Activated T-cell treated with anti-CD3 and anti-CD28 coated beads for 1 hour (primary cell): ENCODE measurements at places on chromosomes 6 and 20.
A peak's percentile ranks its signal among the peaks of the same experiment; 100 is the strongest.

GRCh38 chr6:2175825-2176224 is 69.6 kb downstream of the GMDS start:
- no peak for DNase-seq

- DNase-seq = peak; percentile 13
Measured at GRCh38 chr6:158686791-158687381, 37.0 kb downstream of the SYTL3 start.

- no peak for DNase-seq
Measured at GRCh38 chr6:4637691-4638433, 138.3 kb upstream of the CDYL start.

DNA sequence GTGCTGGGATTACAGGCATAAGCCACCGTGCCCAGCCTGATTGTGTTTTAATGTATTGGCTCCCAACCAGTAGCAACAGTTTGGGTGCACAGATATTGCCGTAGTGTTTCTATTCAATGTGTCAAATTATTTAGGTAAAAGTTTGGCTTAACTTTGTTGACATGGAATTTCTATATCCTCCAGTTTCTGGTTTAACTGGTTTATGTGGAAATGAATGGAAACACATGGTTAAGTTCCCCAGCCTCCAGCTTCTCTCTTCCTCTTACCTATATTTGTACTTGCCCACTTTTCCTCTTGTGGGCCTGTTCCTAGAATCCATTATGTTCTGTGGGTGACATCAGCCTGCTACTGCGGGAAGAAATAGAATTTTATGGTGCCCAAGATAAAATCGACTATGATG is 53.9 kb upstream of the ESR1 start:
- DNase-seq = no peak

GRCh38 chr20:59247731-59248684 is 52.4 kb upstream of the EDN3 start:
- DNase-seq = no peak

- no peak for DNase-seq
Measured at GRCh38 chr6:4187480-4187879, 52.1 kb upstream of the ECI2 start.

DNA sequence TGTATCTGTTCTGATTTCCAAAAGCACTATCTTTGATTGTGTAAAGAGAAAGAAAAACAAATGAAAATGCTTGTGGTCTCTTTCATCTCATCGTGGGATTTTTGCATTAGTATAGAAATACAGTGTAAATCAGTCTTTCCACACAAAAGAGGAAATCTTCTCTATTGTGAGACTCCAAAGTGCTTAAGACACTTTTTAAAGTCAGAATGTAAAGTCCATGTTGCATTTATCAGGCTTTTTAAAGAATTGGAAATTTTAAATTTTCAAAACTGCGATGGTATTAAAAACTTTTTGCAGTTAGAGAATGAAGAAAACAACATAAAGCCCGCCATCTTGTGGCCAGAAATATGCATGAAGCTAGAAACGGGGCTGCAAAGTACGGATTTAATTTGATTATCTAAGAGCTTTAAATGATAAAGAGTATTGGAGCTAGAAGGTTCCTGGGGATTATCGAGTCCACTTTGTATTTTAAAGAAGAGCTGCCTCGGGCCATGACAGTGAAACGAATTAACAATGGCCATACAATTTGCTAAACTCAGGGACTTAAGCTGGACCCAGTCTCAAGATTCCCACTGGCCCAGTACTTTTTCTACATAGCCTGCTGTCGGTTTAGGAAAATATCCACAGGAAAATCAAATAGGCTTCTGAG is 339.6 kb downstream of the ARHGAP18 start:
- DNase-seq = peak; percentile 35

DNA sequence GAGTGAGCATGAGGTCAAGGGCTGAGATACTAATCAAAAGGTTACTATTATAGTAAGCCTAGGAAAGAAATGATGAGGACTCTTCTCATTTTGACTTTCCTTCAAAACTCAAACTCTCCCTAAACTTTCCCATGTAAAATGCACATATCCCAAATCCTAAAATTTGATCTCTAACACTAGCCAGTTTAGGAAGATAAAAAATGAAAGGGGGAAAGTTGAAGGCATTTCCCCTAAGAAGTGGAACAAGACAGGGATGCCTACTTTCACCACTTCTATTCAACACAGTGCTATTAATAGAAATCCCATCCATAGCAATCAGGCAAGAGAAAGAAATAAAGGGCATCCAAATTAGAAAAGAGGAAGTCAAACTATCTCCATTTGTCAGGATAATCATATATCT is 2.9 kb upstream of the CALHM5 start:
- no peak for DNase-seq
